ENCODE measurements at places on chromosomes 2 and 18.
A peak's percentile ranks its signal among the peaks of the same experiment; 100 is the strongest.

GRCh38 chr18:56390626-56391025, 247.8 kb downstream of the TXNL1 start:
- no peaks in the 10 kb centered on the region for H3K27me3 ChIP-seq
- H3K36me3 ChIP-seq: no peaks in the 10 kb centered on the region
- no peak overlapping the region for H3K4me3 ChIP-seq
- no peaks in the 10 kb centered on the region for H3K4me1 ChIP-seq
- no peak overlapping the region for H3K27ac ChIP-seq

DNA sequence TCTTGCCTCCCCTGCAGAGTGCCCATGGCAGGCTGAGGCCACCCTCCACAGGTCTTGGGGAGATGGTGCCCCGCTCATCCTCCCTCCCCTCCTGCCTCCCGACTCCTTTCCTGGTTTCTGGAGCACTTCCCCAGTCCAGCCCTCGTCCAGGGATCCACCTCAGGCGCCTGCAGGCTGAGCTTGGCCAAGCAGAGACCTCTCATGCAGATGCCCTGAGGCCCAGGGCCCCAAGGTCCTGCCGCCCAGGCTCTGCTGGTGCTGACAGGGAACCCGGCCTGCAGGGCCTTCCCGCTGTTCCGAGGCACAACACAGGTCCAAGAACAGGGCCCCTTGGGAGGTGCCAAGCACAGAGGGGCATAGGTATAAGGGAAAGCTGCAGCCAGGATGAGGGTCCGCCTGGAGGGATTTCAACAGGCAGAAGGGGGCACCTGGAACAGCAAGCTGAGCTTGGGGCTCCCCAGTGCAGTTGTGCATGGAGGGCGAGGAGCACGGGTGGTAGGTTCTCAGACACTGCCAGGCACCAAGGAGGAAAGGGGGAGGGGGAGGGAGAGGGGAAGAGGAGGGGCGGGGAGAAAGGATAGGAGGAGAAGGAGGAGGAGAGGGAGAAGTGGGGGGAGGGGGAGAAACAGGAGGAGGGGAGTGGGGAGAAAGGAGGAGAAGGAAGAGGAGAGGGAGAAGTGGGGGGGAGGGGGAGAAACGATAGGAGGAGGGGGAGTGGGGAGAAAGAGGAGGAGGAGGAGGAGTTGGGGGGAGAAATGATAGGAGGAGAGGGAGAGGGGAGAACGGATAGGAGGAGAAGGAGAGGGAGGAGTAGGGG, 1.2 kb upstream of the ANO7 start:
- peak; percentile 34 for DNase-seq
- H3K27me3 ChIP-seq: no peaks in the 10 kb centered on the region
- no peak overlapping the region for H3K27ac ChIP-seq
- peaks cover 3% of the 10 kb centered on the region for H3K4me1 ChIP-seq

GRCh38 chr2:193539188-193539587, 1344.5 kb upstream of the TMEFF2 start:
- H3K36me3 ChIP-seq: no peaks in the 10 kb centered on the region
- no peak for DNase-seq
- H3K4me1 ChIP-seq: no peaks in the 10 kb centered on the region
- no peak overlapping the region for H3K4me3 ChIP-seq
- no peaks in the 10 kb centered on the region for H3K27me3 ChIP-seq
- no peak overlapping the region for H3K27ac ChIP-seq

GRCh38 chr2:22967756-22968155, 417.2 kb upstream of the KLHL29 start:
- H3K4me1 ChIP-seq: no peaks in the 10 kb centered on the region
- H3K27me3 ChIP-seq: no peaks in the 10 kb centered on the region
- no peaks in the 10 kb centered on the region for H3K36me3 ChIP-seq
- H3K4me3 ChIP-seq: no peak overlapping the region
